T-helper 17 cell (primary cell): ENCODE measurements at places on chromosomes 4 and X. TPM values are rescaled to one million over a fixed set of nuclear protein-coding genes. Genes with fewer than 3 reads are reported as not detected.

DNA sequence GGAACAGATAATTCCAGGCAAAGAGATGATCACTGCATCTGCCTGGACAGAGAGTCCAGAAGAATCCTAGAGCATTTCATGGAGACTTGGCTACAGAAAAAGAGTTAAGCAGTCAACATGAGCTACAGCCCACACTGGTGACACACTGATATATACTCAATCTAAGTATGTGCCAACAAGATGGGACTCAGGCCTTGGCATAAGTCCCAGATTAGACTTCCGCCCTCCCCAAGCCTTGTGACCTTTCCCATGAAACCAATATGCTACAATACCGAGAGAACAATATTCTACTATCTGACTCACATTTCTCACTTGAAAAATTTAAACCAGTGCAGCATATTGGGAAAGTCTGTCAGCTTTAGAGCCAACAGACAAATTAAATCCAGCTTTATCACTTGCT is 65.7 kb upstream of the SLITRK2 start:
- no peaks in the 10 kb centered on the region for H3K36me3 ChIP-seq
- H3K4me3 ChIP-seq = no peak overlapping the region
- no peaks in the 10 kb centered on the region for H3K27me3 ChIP-seq
- no peak overlapping the region for H3K27ac ChIP-seq
- no peak for DNase-seq

DNA sequence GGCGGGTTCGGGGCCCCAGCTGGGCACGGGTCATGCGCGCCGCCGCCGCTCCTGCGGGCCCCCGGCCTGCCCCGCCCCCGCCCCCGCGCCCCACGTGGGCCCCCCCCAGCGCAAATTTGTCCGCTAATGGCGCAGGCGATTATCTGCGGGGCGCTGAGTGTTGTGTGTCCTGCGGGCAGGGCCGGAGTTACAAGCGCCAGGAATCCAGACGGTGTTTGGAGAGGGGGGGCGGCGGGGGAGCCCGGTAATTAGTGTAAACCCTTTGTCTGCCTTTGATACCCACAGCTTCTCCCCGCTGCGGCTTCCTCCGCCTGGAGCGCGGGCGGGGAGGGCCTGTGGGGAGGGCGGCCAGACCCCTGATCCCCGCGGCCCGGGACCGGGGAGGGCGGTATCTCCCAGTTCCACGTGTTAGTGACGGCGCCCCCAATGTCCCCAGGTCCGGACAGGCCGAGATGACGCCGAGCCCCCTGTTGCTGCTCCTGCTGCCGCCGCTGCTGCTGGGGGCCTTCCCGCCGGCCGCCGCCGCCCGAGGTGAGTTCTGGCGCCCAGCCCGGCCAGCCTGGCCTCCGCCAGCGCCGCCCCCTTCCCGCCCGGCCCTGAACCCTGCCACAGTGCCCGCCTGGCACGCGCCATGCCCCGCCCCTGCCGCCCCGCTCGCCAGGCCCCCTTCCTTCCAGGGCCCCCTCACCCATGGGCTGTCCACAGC is 761 bp downstream of the FGFRL1 start:
- H3K4me1 ChIP-seq = peaks cover 10% of the 10 kb centered on the region
- H3K36me3 ChIP-seq = no peaks in the 10 kb centered on the region
- H3K27me3 ChIP-seq = peaks cover 16% of the 10 kb centered on the region
- DNase-seq = peak; percentile 29
- peak overlapping the region; percentile 77 for H3K4me3 ChIP-seq

DNA sequence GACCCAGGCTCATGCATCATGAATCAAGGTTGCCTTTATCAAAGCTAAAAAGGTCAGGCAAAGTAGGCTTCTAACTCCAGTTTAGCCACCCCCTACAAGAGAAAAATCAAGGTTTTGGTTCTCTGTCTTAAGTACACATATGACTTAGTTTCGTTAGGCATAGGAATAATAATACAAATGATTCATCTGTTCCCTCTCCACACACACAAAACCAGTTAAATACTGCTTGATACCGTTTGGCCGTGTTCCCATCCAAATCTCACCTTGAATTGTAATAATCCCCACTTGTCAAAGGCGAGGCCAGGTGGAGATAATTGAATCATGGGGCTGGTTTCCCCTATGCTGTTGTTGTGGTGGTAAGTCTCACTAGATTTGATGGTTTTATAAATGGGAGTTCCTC is 226.2 kb downstream of the HS6ST2 start:
- no peak overlapping the region for H3K4me3 ChIP-seq
- DNase-seq = no peak
- peaks cover 2% of the 10 kb centered on the region for H3K4me1 ChIP-seq
- H3K27ac ChIP-seq = no peak overlapping the region

SCD5 gene
- 0.65 TPM for total RNA-seq

- no peaks in the 10 kb centered on the region for H3K4me1 ChIP-seq
- no peak overlapping the region for H3K4me3 ChIP-seq
- no peak for DNase-seq
- no peaks in the 10 kb centered on the region for H3K27me3 ChIP-seq
- no peak overlapping the region for H3K27ac ChIP-seq
Observed at GRCh38 chrX:32483534-32484136, 727.7 kb downstream of the DMD start.

DNA sequence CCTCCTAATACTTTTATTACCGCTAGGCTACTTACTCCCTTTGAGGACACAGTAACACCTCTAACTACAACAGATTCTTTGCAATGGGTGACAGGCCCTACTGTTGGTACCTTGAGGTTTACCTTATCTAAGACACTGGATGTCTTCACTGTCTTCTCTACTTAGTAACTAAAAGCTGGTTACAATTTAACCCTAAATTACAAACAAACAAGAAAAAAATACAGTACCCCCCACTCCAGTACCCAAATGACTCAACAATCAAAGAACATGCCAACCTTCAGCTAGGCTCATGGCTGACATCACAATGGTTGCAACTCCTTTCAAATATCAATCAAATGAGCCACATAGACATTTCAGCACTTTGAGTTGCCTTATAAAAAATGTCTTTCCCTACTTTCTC is 198.0 kb downstream of the GUCY2F start:
- no peaks in the 10 kb centered on the region for H3K27me3 ChIP-seq
- DNase-seq = no peak
- H3K4me1 ChIP-seq = no peaks in the 10 kb centered on the region
- H3K27ac ChIP-seq = no peak overlapping the region
- no peaks in the 10 kb centered on the region for H3K36me3 ChIP-seq

DNA sequence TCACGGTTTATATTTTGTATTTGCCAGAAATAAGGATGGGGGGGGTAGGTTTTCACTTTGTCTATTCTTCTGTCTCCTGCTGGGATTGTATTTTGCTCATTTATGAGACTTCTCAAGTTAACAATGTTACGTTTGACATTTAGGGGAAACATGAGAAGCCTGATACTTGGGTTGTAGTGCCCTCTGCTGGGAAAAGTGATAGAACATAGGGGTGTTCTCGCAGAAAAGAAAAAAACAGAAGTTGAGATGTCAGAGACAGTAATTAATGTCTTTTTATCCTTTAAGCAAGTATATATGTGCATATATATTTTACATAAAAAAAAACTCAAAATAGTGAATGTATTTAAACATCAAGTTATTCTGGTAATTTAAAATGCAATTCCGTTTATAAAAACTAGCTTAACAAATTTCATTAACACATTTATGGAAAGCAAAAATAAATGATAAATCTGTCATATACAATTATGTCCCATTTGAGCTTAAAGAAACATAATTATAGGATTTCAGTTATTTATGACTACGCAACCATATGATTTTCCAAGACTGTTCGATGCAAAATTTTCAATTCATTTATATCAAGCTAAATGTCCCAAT is 46.0 kb upstream of the TMPRSS11F start:
- H3K27me3 ChIP-seq = peaks cover 29% of the 10 kb centered on the region
- no peak for DNase-seq
- peaks cover 8% of the 10 kb centered on the region for H3K4me1 ChIP-seq
- no peak overlapping the region for H3K27ac ChIP-seq
- no peak overlapping the region for H3K4me3 ChIP-seq

DNA sequence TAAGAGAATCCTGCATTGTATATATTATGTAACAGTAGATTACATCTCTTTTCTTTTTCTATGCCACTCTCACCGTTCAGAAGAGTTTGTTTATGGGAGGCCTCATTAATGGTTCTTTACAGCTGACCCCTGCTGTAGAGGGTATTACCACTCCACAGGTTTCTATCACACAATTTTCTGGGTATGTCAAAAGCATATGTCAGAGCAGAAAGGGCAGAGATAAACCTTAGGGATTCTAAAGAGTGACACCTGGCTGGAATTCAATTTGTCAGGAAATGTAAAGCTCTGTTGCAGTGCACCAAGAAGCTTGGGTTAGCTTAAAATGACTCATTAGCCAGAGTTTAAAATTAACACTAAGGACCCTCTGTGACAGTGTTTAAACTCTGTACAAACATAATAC is 658.7 kb downstream of the PCDH18 start:
- no peak overlapping the region for H3K27ac ChIP-seq
- no peak overlapping the region for H3K4me3 ChIP-seq
- no peak for DNase-seq
- no peaks in the 10 kb centered on the region for H3K36me3 ChIP-seq
- no peaks in the 10 kb centered on the region for H3K4me1 ChIP-seq

KLHL2 gene
- total RNA-seq = 14.9 TPM

- peaks cover 4% of the 10 kb centered on the region for H3K36me3 ChIP-seq
- DNase-seq = no peak
- H3K27ac ChIP-seq = no peak overlapping the region
- H3K4me1 ChIP-seq = peaks cover 2% of the 10 kb centered on the region
- no peaks in the 10 kb centered on the region for H3K27me3 ChIP-seq
Observed at GRCh38 chr4:173301518-173302201, 32.5 kb downstream of the HMGB2 start.

DNA sequence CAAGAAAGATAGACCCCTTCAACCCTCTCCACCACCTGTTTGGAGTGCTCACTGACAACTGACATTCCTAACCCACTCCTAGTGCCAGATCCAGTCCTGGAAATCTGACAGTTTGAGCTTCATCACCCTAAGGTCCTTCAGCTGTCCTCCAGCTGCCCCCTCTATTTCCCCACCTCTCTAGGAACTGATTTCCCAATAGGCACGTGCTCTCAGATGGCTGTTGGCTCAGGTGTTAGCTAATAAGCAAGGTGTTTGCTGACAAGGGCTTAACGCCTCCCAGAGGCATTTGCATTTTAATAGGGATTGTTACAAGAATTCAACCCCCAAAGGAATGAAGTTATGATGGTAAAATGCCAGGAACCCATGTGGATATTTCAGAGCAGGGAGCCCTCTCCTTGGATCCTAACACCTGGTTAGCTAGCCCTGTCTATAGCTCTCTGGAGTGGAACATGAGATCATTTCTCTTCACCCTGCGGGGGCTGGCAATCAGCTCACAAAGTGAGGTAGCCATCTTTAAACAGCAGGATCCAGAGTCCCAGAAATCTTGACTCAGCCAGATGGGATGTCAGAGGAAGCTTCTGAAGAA is 348.5 kb upstream of the SFRP2 start:
- H3K27ac ChIP-seq = peak overlapping the region; percentile 59
- H3K4me1 ChIP-seq = peaks cover 2% of the 10 kb centered on the region
- H3K27me3 ChIP-seq = peaks cover 14% of the 10 kb centered on the region
- H3K36me3 ChIP-seq = no peaks in the 10 kb centered on the region

- H3K27me3 ChIP-seq = no peaks in the 10 kb centered on the region
- no peak for DNase-seq
- H3K27ac ChIP-seq = no peak overlapping the region
- H3K4me3 ChIP-seq = no peak overlapping the region
Observed at GRCh38 chrX:83077606-83078005, 430.5 kb upstream of the POU3F4 start.

DNA sequence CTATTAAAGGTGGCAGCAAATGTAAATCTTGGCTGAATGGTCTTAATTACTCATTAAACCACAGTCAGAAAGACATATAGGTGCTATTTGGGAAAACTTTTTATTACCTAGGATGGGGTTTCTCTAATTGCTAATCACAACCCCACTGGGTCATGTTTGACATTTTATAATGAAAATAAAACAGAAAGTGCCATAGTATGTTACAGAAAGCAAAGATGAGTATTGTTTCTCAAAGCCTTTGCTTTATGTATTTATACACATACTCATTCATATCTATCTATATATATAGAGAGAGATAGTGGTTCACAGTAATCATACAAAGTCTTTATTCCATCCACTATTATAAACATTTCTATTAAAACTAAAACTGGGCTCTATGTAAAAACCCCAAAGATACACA is 18.2 kb downstream of the TMEM184C start:
- H3K27me3 ChIP-seq = no peaks in the 10 kb centered on the region
- no peak overlapping the region for H3K27ac ChIP-seq
- H3K4me3 ChIP-seq = no peak overlapping the region
- peaks cover 13% of the 10 kb centered on the region for H3K4me1 ChIP-seq
